Renal pelvis (tissue), 12 donors: ENCODE measurements at places on chromosomes 7 and 10.

GRCh38 chr10:47044741-47045140 is 133.5 kb downstream of the PTPN20 start:
- DNase-seq, result no peak

DNA sequence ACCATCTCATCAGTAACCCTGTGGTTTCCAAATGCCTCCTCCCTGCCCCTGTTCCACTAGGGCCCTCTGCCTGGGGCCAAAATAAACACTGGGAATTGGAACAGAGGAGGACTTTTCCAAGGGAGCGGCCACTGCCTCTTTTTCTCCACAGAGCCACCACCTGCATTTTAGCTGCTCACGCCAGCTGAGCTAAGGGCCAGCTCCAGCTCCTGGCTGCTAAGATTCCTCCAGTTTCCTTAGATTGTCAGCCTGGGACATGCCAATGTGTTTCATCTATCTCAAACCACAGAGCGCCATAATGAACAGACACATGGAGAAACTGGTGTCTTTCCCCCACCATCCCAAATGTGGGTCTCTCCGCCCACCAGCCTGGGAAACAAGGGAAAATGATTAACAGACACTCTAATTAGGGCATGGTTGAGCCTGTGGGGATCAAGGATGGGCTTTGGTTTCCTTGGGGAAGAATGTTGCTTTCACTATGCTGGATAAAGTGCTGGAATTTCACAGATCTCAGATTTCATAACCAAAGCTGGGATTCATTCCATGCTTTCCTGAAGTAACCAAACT is 52.2 kb downstream of the ASB13 start:
- no peak for DNase-seq

DNA sequence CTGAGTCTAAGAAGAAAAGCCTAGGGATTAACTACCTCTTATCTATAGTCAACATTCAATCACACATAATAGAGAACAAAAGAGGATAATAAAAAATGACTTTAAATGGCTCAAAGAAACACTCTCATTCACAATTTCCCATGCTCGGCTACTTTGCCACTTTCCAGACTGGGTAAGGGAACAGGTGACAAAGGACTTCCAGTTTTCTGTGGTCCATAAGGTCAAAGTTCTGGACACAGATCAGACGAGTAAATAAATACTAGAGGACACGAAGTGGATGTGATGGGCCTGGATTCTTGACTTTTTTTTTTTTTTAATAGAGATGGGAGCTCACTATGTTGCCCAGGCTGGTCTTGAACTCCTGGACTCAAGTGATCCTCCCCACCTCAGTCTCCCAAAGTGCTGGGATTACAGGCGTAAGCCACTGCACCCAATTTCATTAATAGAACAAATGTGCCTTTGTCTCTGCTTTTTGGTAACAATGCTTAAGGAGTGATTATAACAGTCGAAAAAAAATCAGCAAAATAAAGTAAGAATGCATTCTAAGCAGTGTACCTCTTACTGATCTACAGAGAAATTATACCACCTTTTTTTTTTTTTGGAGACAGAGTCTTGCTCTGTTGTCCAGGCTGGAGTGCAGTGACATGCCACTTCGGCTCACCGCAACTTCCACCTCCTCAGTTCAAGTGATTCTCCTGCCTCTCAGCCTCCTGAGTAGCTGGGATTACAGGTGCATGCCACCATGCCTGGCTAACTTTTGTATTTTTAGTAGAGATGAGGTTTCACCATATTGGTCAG is 70.6 kb downstream of the WAPL start:
- DNase-seq, result no peak

GRCh38 chr7:8818406-8818805 is 385.0 kb downstream of the NXPH1 start:
- no peak for DNase-seq

GRCh38 chr7:75637854-75638593 is 100.7 kb downstream of the HIP1 start:
- DNase-seq, result no peak

GRCh38 chr7:26930201-26930600 is 65.8 kb upstream of the SKAP2 start:
- no peak for DNase-seq

DNA sequence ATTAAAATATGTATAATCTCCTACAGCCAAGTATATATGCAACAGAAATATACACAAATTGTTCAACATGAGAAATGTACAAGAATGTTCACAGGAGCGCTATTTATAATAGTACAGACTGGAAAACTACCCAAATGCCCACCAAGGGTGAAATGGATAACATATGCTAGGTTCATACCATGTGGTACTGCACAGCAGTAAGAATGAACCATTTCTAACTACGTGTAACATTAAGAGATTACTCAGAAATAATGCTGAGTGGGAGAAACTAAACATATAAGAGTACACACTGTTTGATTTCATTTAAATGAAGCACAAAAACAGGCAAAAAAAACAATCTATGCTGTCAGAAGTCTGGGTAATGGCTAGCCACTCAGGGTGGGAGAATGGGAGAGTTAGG is 45.8 kb downstream of the RNLS start:
- DNase-seq, result no peak

- DNase-seq, result no peak
Measured at GRCh38 chr7:132117636-132118035, 458.6 kb downstream of the PLXNA4 start.

- peak; percentile 49 for DNase-seq
Measured at GRCh38 chr7:91941450-91941849, 788 bp downstream of the AKAP9 start.

GRCh38 chr7:33750177-33750576 is 155.2 kb upstream of the BMPER start:
- DNase-seq, result no peak

DNA sequence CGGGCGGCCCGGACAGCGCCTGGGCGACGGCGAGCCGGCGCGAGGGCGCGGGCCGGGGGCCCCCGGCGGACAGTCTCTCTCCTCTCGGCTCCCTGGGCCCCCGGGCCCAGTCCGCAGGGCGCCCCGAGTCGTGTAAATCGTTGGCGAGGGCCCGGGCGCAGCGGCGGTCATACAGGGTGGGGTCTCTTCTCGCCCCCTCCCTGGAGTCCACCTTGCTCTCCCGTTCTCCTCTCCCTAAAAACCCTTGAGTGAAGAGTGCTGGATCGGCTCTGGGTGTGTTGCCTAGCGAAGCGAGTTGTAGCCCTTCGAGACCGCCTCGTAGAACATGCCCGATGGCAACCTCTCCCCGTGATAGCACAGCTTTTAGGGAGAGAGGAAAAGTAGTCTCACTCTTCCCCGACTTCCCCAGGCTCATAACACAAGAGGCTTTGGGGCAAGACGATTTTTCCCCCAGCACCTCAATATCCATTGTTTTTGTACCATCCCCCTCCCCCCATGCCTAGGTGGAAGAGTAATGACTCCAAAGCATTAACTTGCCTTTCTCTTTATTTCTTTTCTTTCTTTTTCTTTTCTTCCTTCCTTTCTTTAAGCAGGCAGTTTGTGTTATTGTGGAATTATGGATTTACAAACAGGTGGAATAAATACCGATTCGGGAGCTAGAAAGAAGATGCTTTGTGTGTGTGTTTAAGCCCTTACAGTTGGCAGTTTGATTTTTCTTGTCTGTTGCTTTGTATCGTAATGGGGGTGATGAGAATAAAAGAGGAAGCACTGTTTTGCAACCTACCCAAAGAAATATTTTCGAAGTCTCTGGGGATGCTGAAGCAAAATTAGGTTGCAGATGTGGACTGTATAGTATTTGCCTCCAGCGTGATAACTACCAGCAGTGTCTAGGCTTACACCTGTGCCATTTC is 822 bp downstream of the SHOC2 start:
- DNase-seq, result peak; percentile 49

DNA sequence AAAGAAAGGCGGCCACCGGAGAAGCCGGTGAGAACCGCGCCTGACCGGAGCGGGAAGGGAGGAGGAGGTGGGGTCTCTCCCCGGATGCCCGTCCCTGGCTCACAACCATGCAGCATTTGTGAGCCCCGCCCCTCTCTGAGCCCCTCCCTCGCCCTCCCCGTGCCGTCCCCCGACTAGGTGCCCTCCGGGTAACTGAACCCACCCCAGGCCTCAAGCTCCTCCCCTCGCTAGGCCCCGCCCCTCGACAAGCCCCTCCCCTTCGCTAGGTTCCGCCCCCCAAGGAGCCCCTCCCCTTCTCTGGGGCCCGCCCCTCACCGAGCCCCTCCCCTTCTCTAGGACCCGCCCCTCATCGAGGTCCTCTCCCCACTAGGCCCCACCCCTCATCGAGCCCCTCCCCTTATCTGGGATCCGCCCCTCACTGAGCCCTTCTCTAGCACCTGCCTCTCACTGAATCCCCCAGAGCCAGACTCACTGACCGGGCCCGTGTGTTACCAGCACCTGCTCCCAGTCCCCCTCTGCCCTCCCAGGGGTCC is 42.2 kb upstream of the HSPB1 start:
- peak; percentile 59 for DNase-seq

- DNase-seq, result no peak
Measured at GRCh38 chr10:416091-416515, 273.4 kb downstream of the DIP2C start.

- DNase-seq, result no peak
Measured at GRCh38 chr7:97155897-97156418, 38.5 kb downstream of the SDHAF3 start.

DNA sequence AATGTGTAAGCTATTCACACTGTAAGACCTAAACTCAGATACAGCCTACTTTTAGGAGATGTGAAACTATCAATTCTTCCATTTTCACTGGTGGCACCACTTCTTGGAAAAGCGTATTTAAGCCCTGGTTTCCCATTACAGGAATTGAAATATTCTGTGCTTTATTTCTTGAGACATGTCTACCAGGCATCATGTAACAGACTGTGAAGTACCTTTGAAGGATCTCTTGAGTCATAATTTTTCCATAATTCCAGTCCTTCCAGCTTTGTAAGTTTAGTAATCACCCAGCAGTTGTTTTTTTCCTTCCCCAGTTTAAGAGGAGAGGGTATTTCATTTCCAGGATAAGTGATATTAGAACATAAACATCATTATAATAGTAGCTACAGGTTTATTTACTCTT is 186.0 kb upstream of the PRPS1L1 start:
- no peak for DNase-seq

DNA sequence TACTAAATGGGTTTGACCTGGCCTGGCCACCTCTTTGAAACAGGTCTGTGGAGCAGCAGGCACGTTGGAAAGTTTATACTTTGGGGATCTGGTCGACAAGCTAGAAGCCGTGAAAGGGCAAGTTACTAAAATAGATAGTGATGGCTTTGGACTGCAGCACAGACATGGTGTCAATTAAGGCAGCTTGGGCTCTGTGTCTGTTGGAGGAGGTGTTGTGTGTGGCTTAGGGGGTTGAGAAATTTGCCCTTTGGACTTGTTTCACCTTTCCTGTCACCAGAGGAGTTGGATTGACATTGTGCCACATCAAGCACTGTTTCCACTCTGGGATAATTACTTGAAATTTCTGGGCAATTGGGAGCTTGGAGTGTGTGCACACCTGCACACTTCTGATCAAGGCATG is 251.8 kb upstream of the MKI67 start:
- DNase-seq, result no peak

- DNase-seq, result no peak
Measured at GRCh38 chr7:121334875-121335648, 6.3 kb downstream of the WNT16 start.

- DNase-seq, result no peak
Measured at GRCh38 chr7:2066251-2066919, 166.4 kb downstream of the MAD1L1 start.

GRCh38 chr7:126774077-126774476 is 478.7 kb downstream of the GRM8 start:
- DNase-seq, result no peak

- DNase-seq, result no peak
Measured at GRCh38 chr10:129965959-129966358, 1.9 kb upstream of the EBF3 start.

DNA sequence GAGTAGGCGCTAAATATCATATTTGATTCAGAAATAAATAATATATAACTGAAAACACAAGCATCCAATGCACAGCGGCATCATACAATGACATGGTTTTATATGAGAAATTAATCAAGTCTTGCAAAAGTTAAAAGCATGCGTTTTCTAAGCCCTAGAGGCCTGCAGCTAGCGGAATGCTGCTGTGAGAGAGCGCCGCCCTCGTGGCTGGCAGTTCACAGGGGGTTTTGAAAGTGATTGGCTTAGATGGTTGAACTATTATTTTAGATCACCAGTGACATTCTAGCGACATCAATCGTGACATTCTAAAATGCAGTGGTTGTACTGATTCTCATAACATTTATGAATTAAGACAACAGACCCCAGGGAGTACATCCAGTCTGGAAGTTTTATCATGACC is 235.2 kb upstream of the MGMT start:
- DNase-seq, result no peak

GRCh38 chr10:33350041-33350440 is 15.6 kb upstream of the NRP1 start:
- no peak for DNase-seq

- DNase-seq, result no peak
Measured at GRCh38 chr7:19920166-19920565, 146.7 kb upstream of the TMEM196 start.

DNA sequence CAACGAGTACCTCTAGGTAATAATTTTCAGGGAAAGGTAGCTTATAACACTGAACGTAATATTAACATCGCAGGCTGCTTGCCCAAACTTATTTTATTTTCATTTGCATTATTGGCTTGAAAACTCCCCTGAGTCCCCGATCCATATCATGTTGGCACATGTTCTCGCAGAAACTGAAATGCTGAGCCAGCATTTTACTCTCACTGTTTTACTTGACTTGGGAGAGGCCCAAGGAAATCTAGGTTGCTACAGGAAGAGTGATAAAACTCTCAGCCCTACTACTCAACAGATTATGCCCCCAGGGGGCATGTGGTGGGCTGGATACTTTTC is 183.5 kb upstream of the HABP2 start:
- no peak for DNase-seq
